ENCODE measurements at places on chromosomes 6 and 20. TPM values are rescaled to one million over a fixed set of nuclear protein-coding genes. Genes with fewer than 3 reads are reported as not detected.

Gene AFG1L
- 8.6 TPM for total RNA-seq

Gene PRSS16
- total RNA-seq = not detected

Gene ANKRD6
- 10.0 TPM for total RNA-seq

Gene BHLHE23
- not detected for total RNA-seq

Gene GSTA1
- not detected for total RNA-seq

Measured in melanocyte of skin (primary cell).